Astrocyte (in vitro differentiated cells and primary cell): ENCODE measurements at places on chromosomes 1 and 21. TPM values are rescaled to one million over a fixed set of nuclear protein-coding genes. Genes with fewer than 3 reads are reported as not detected.
A peak's percentile ranks its signal among the peaks of the same experiment; 100 is the strongest.

Gene C1orf210
- 0.50 and 0.84 TPM in 2 replicates for total RNA-seq

DNA sequence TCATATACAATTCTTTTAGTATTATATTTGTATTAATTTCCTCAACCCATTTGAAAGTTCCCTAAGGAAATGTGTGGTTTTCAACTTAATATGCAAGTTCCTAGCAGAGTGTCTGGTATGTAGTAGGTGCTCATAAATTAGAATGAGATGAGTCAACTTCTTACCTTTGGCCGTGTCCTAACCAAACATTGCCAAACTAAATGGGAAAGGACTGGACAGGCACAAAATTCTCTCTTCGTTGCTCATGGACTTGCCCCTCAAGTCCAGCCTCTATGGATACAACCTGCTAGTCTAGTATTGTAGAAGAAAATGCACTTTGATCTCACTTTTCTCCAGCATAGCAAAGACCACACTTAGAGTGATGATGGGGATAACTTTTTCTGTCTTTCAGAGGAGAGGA is 11.6 kb upstream of the MRPS14 start:
- DNase-seq, result no peak
- no peak overlapping the region for H3K27ac ChIP-seq

GRCh38 chr1:44027320-44027719 is 3.9 kb downstream of the SLC6A9 start:
- no peak overlapping the region for H3K4me3 ChIP-seq
- no peaks in the 10 kb centered on the region for H3K27me3 ChIP-seq
- no peaks in the 10 kb centered on the region for H3K36me3 ChIP-seq
- H3K27ac ChIP-seq, result no peak overlapping the region
- no peak for DNase-seq

- H3K4me1 ChIP-seq, result no peaks in the 10 kb centered on the region
- H3K36me3 ChIP-seq, result no peaks in the 10 kb centered on the region
- DNase-seq, result no peak
- no peak overlapping the region for H3K4me3 ChIP-seq
- no peak overlapping the region for H3K27ac ChIP-seq
- peaks cover 4% of the 10 kb centered on the region for H3K27me3 ChIP-seq
Measured at GRCh38 chr1:61490924-61491323, 234.0 kb downstream of the TM2D1 start.

Gene WASF2
- total RNA-seq, result 86.9 and 88.0 TPM in 2 replicates

Gene ENTREP3
- 51.1 and 51.7 TPM in 2 replicates for total RNA-seq

- H3K27ac ChIP-seq, result no peak overlapping the region
- DNase-seq, result no peak
- no peaks in the 10 kb centered on the region for H3K27me3 ChIP-seq
Measured at GRCh38 chr1:63248216-63248615, 74.2 kb upstream of the FOXD3 start.

DNA sequence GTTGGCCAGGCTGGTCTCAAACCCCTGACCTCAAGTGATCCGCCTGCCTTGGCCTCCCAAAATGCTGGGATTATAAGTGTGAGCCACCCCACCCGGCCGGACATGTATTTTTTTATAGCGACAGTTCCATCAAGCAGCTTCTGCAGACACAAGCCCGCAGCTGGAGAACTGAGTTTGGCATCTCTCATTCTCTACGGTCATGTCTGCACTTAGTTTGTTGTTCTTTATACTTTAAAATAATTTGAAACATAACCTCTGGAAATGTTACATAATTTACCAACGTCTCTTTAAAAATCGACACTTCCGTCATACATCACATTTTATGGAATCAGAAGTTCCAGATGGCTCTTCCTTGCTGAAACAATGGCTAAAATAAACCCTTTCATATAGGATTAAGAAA is 183.6 kb downstream of the DYRK1A start:
- no peak overlapping the region for H3K27ac ChIP-seq
- H3K4me3 ChIP-seq, result no peak overlapping the region
- H3K4me1 ChIP-seq, result peaks cover 2% of the 10 kb centered on the region

- H3K4me3 ChIP-seq, result no peak overlapping the region
- H3K36me3 ChIP-seq, result no peaks in the 10 kb centered on the region
- H3K4me1 ChIP-seq, result no peaks in the 10 kb centered on the region
- no peaks in the 10 kb centered on the region for H3K27me3 ChIP-seq
Measured at GRCh38 chr1:183438060-183438459, 19.9 kb upstream of the NMNAT2 start.

Gene ORC1
- total RNA-seq, result 1.1 and 2.1 TPM in 2 replicates

Gene XCL2
- not detected in 2 replicates for total RNA-seq

- H3K27ac ChIP-seq, result no peak overlapping the region
- H3K4me3 ChIP-seq, result no peak overlapping the region
- no peaks in the 10 kb centered on the region for H3K36me3 ChIP-seq
- peaks cover 21% of the 10 kb centered on the region for H3K4me1 ChIP-seq
- no peaks in the 10 kb centered on the region for H3K27me3 ChIP-seq
Measured at GRCh38 chr1:23953020-23953419, 6.6 kb upstream of the PNRC2 start.

- DNase-seq, result no peak
- H3K36me3 ChIP-seq, result no peaks in the 10 kb centered on the region
- peaks cover 2% of the 10 kb centered on the region for H3K4me1 ChIP-seq
- no peak overlapping the region for H3K27ac ChIP-seq
- no peaks in the 10 kb centered on the region for H3K27me3 ChIP-seq
- no peak overlapping the region for H3K4me3 ChIP-seq
Measured at GRCh38 chr1:24343412-24344089, 24.4 kb downstream of the GRHL3 start.

DNA sequence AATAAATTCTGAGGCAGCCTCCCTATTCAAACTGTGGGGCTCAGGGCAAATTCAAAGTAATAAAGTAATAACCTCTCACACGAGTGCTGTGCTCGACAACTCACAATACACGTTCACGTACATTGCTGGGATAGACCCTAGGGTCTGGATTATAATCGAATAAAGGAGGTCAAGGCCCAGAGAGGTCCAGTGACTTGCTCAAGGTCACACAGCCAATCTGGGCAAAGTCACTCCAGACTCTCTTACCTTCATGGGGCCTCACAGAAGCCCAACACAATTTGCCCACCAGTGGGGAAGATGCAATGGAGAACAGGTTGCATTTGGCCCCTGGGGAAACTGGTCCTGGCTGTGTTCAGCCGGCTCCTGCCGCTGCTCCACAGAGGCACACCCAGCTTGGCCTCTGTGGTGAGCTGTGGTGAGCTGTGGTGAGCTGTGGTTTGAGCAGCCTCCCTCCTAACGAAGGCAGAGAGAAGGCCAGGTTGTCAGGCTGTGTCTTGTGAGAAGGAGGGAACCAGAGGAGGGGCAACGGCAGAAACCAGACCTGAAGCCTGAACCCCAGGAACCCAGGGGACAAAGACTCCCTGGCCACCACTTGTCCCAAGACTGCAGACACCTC is 35.1 kb downstream of the NUAK2 start:
- no peak overlapping the region for H3K4me3 ChIP-seq
- H3K4me1 ChIP-seq, result peaks cover 50% of the 10 kb centered on the region
- peak overlapping the region; percentile 76 for H3K27ac ChIP-seq
- H3K27me3 ChIP-seq, result no peaks in the 10 kb centered on the region
- DNase-seq, result peak; percentile 82

Gene ADAMTS5
- total RNA-seq, result 8.6 and 14.1 TPM in 2 replicates

Gene KDM1A
- 110 TPM in 2 replicates for total RNA-seq

GRCh38 chr1:43256675-43257570 is 12.9 kb upstream of the TMEM125 start:
- peaks cover 7% of the 10 kb centered on the region for H3K27me3 ChIP-seq
- no peaks in the 10 kb centered on the region for H3K4me1 ChIP-seq
- no peak overlapping the region for H3K4me3 ChIP-seq
- H3K27ac ChIP-seq, result no peak overlapping the region
- H3K36me3 ChIP-seq, result no peaks in the 10 kb centered on the region

DNA sequence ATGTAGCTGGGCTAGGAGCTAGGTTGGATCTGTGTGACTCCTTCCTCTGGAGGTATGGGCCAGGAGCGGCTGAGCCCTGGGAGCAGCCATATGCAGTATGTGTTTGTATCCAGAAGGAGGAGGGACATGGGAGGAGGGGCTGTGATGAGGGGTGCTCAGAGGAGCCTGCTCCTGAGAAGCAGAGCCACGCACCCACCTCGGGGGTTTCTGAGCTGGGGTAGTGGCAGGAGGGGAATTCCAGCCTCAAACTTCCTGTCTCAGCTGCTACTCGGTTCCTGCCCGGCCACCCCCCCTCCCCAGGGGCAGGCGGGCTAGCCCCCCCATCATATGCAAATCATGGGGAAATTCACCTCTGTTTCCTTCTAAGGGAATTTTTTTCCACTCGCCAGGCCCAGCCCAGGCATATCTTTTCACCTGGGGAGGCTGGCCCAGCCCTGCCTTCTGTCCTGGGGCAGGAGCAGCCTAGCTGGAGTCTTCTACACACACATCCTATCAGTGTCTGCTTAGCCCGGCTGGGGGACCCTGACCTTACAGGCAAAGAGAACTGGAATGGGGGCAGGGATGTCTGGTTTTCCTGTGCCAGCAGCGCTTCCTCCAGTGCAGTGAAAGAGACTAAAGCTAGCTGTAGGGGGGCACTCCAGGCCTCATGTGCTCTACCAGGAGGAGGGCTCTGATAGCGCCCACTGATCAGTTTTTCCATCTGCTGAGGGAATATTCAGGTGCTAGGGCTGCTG is 3.0 kb downstream of the ZC3H12A start:
- DNase-seq, result peak; percentile 61
- peaks cover 77% of the 10 kb centered on the region for H3K4me1 ChIP-seq
- H3K27me3 ChIP-seq, result no peaks in the 10 kb centered on the region
- peaks cover 28% of the 10 kb centered on the region for H3K36me3 ChIP-seq
- H3K4me3 ChIP-seq, result peak overlapping the region; percentile 75

- H3K27me3 ChIP-seq, result peaks cover 15% of the 10 kb centered on the region
- peak overlapping the region; percentile 57 for H3K27ac ChIP-seq
- no peaks in the 10 kb centered on the region for H3K36me3 ChIP-seq
- DNase-seq, result peak; percentile 69
- no peak overlapping the region for H3K4me3 ChIP-seq
- H3K4me1 ChIP-seq, result peaks cover 16% of the 10 kb centered on the region
Measured at GRCh38 chr1:24294716-24295371, 24.3 kb upstream of the GRHL3 start.

GRCh38 chr1:218748071-218748470 is 402.9 kb downstream of the TGFB2 start:
- DNase-seq, result peak; percentile 73
- H3K27ac ChIP-seq, result no peak overlapping the region
- H3K36me3 ChIP-seq, result no peaks in the 10 kb centered on the region
- no peak overlapping the region for H3K4me3 ChIP-seq

- no peak overlapping the region for H3K4me3 ChIP-seq
- H3K36me3 ChIP-seq, result peaks cover 13% of the 10 kb centered on the region
- no peaks in the 10 kb centered on the region for H3K4me1 ChIP-seq
- H3K27ac ChIP-seq, result no peak overlapping the region
- no peaks in the 10 kb centered on the region for H3K27me3 ChIP-seq
Measured at GRCh38 chr1:40210511-40211204, 37.1 kb upstream of the TMCO2 start.

Gene TRPM2
- 0.48 and 0.79 TPM in 2 replicates for total RNA-seq

Gene RGSL1
- total RNA-seq, result not detected in 2 replicates

Gene LBR
- total RNA-seq, result 35.0 and 42.6 TPM in 2 replicates

Gene OPTC
- total RNA-seq, result not detected in 2 replicates

Gene EFNA1
- total RNA-seq, result 11.3 and 16.4 TPM in 2 replicates

- no peak overlapping the region for H3K4me3 ChIP-seq
- no peaks in the 10 kb centered on the region for H3K27me3 ChIP-seq
- H3K27ac ChIP-seq, result no peak overlapping the region
Measured at GRCh38 chr1:54571326-54571725, 23.3 kb downstream of the ACOT11 start.

Gene PTAFR
- total RNA-seq, result 0.24 and 0.32 TPM in 2 replicates

Gene LYPD8
- total RNA-seq, result not detected in 2 replicates

Gene FAM78B
- 0.20 and 0.67 TPM in 2 replicates for total RNA-seq

- H3K36me3 ChIP-seq, result no peaks in the 10 kb centered on the region
- peak; percentile 23 for DNase-seq
- H3K4me1 ChIP-seq, result peaks cover 58% of the 10 kb centered on the region
- H3K27ac ChIP-seq, result no peak overlapping the region
Measured at GRCh38 chr1:21338573-21339355, 48.5 kb upstream of the ECE1 start.

DNA sequence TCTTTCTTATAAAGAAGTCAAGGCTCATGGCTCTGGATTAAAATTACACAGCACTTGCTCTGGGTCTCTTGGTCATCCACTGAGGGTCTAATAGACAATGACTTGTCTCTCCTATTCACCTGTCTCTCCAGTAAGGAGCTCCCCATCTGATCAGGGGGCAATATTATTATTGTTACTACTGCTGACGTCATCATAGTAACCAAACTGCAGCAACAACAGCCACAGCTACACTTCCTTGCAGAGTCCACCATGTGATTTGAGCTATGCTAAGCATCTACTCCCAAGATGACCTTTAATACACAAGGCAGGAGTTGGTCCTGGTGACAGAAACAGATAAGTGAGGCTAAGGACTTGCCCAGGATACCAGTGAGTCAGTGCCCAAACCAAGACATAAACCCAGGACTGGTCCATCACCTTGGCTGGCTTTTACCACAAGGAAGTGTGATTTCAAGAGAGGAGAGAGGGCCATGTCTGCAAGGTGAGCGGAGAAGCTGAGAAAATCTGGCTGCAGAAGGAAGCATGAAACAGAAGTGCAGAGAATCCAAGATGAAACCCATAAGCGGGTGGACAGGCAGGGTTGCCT is 602.5 kb downstream of the PTPRU start:
- H3K27me3 ChIP-seq, result no peaks in the 10 kb centered on the region
- H3K4me3 ChIP-seq, result no peak overlapping the region
- no peak for DNase-seq
- no peaks in the 10 kb centered on the region for H3K36me3 ChIP-seq
- no peak overlapping the region for H3K27ac ChIP-seq

DNA sequence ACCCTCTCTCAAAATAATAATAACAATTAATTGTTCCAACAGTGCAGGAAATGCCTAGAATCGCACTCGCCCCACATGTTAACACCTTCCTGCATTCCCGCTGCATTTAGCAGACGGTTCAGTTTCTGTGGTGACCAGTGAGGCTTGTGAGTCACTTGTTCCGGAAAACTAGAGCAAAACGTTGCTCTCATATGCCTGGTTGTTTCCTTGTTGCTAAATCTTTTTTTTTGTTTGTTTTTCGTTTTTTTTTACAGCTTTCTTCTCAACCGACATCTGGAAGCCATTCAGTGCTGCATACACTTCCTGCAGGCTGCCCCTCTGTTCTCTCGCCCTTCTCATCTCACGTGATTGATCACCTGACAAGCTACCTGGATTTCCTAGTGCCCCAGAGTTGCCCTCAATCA is 56.9 kb upstream of the TMPRSS2 start:
- H3K27ac ChIP-seq, result no peak overlapping the region
- H3K36me3 ChIP-seq, result no peaks in the 10 kb centered on the region
- no peak overlapping the region for H3K4me3 ChIP-seq
- H3K4me1 ChIP-seq, result no peaks in the 10 kb centered on the region
- H3K27me3 ChIP-seq, result no peaks in the 10 kb centered on the region

- no peaks in the 10 kb centered on the region for H3K36me3 ChIP-seq
- H3K4me1 ChIP-seq, result no peaks in the 10 kb centered on the region
- H3K27me3 ChIP-seq, result peaks cover 4% of the 10 kb centered on the region
- no peak overlapping the region for H3K27ac ChIP-seq
- no peak overlapping the region for H3K4me3 ChIP-seq
- DNase-seq, result no peak
Measured at GRCh38 chr1:229155472-229155871, 115.4 kb upstream of the RAB4A start.

Gene KLHDC7A
- total RNA-seq, result 0.14 and 0.17 TPM in 2 replicates

Gene SF3B4
- total RNA-seq, result 73.2 and 74.0 TPM in 2 replicates

GRCh38 chr1:244370060-244370637 is 81.6 kb downstream of the ADSS2 start:
- H3K36me3 ChIP-seq, result no peaks in the 10 kb centered on the region
- H3K4me3 ChIP-seq, result no peak overlapping the region

Gene DRAXIN
- 0.79 and 1.7 TPM in 2 replicates for total RNA-seq

Gene KCNE1
- 0.43 and 0.73 TPM in 2 replicates for total RNA-seq

- peak; percentile 62 for DNase-seq
- no peaks in the 10 kb centered on the region for H3K36me3 ChIP-seq
- H3K27ac ChIP-seq, result peak overlapping the region; percentile 89
Measured at GRCh38 chr1:39103328-39104157, 77.4 kb downstream of the NDUFS5 start.

Gene KCNT2
- 4.8 and 5.9 TPM in 2 replicates for total RNA-seq
